GM12878 (cell line): ENCODE measurements at places on chromosomes 2 and 18.

DNA sequence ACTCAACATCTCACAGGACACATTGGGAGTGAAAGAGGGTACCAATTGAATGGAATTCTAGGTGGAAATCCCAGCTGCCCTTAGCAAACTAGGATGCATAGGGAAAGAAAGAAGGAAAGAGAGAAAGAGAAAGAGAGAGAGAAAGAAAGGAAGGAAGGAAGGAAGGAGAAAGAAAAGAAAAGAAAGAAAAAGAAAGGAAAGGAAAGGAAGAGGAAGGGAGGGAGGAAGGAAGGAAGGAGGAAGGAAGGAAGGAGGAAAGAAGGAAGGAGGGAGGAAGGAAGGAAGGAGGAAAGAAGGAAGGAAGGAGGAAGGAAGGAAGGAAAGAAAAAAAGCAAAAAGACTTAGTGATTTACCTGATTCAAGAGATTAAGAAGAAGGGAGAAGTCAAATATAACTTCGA is 143.9 kb downstream of the SS18 start:
- no peak for DNase-seq

- no peak for DNase-seq
Observed at GRCh38 chr2:7857904-7858303, 824.0 kb upstream of the ID2 start.

DNA sequence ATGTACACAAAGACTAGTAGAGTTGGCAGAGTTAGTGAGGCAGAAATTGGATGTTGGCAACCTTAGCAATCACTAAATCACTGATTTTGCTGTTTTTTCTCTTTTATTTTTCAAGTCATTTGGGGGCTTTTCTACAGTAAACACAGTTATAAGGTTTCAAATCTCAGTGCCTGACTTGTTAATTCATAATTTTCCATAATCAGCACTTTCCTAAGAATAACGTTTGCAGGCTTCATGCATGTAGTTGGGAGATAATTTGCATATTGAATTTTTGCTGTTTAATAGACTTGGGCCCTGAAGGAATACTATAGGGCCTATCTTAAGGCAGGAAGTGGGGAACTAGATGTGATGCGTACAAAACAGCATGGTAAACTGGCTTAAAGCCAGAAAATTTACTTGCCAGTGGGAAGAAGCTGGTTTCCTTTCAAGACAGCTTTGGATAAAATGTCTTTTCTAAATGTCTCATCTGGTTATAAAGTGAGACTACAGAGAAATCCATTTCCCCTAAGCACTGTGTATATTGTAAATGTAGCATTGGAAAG is 127.2 kb upstream of the SMIM21 start:
- no peak for DNase-seq

DNA sequence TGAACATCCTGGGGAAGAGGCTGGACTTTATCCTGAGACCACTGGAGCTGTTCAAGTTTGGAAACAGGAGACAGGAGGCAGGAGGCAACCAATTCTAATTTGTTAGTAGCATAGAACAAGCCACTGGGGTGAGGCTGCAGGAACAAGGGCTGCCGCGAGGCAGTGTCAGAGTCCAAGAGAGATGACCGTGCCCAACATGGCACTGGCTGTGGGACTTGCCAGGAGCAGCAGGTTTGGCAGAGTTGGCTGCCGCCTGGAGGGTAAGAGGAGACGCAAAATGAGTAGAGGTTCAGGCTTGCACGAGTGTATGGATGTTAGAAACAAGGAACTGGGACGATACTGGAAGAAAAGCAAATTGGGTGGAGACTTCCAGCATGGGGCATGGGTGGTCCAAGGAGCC is 168.5 kb downstream of the TPGS2 start:
- DNase-seq = no peak

DNA sequence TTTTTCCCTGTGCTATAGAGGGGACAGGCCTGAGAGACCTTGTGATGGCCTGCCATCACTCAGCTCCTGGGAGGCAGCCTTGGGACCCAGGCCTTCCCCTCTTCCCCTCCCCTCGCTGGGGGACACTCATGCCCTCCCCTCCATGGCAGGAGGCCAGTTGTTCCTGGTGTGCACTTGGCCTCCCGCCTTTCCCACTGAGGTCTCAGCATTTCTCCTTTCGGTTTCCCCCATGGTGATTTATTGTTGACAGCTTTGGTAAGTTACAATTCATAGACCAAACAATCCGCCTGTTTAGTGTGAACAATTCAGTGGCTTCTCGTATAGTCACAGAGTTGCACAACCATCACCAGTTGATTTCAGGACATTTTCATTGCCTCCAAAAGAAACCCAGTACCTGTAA is 10.2 kb upstream of the CNDP1 start:
- DNase-seq = no peak

- no peak for DNase-seq
Observed at GRCh38 chr2:58709274-58709673, 468.1 kb upstream of the FANCL start.

DNA sequence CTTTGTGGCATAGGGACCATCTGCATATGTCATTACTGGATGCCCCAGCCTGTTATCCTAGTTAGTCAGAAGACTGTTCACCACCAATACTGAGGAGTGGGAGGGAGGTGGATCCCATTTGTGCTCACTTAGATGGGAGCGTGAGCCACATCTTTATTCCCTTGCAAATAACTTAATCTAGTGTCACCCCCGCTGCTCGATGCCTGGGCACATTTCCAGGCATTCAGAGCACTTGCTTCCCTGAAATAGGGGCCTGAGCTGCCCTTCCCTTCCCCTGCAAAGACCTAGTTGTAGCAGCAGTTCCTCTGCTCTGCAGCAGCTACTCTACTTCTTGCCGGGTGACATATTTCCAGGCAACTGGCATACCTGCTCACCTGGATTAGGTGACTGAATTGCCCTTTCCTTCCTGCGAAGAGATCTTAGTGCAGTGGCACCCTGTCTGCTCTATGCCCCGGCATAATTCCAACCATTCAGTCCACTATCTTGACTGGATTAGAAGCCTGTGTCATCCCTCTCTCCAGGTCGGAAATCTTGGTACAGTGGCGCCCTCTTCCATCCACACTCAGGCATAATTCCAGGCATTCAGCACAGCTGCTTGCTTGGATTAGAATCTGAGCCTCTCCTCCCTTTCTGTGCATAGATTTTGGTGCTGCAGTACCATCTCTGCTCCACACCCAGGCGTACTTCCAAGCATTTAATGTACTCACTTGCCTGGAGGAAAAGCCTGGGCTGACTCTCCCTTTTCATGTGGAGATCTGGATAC is 1389.1 kb upstream of the TMEFF2 start:
- DNase-seq = no peak

- DNase-seq = no peak
Observed at GRCh38 chr2:54638774-54639187, 84.7 kb upstream of the EML6 start.

GRCh38 chr18:23772327-23773024 is 83.2 kb downstream of the LAMA3 start:
- no peak for DNase-seq

DNA sequence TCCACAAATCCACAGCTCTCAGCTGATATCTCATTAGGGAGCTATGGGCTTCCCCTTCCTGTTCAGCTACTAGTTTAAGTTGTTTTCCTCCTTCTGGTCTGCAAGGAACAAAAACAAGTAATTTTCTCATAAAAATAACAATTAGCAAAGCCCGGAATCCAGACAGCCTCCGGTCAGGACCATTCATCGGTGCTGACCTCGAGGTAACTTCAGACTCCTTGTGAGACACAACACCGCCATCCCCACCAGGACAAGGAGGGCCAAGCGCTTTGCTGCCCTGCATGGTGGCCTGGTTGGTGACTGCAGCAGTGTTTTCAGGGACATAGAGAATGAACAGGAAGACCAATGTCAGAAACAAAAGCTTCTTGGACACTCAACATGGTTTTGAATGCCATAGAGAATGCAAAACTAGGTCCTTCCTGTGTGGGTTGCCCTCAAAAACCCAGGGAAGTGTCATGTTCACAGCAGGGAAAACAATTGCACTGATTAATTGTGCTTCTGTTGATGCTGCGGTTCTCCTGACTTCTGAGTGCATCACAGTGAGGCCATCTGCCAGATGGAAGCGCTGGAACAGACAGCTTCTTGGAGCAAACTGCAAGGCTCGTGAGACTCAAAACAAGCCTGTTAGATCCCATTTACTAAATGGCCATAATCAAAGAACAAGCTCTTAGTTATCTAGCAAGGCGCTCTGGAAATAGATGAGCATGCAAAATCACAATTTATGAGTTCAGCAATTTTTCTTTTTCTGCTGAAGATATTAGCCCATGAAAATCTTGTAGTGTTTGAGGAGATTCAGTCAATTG is 77.1 kb downstream of the HS1BP3 start:
- DNase-seq = no peak

GRCh38 chr18:9599328-9599727 is 15.0 kb downstream of the PPP4R1 start:
- no peak for DNase-seq

GRCh38 chr18:8948011-8948410 is 154.5 kb upstream of the NDUFV2 start:
- no peak for DNase-seq

DNA sequence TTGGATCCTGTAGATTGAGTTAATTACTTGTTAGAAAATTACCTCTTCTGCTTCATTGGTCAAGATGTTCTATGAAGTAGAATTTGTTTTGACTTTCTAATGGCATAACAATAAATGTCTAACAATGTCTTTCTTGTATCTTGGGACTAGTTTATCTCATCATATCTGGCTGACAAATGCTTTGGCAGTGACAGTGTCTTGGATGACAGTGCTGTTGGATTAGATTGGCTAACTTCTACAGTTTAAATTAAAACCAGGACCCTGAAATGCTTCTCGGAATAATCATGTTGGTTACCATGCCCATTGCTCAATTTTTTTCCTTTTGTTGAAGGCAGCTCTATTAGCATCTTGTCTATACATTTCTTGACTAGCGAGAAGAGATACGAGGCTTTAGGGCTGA is 176.9 kb downstream of the PARD3B start:
- no peak for DNase-seq

DNA sequence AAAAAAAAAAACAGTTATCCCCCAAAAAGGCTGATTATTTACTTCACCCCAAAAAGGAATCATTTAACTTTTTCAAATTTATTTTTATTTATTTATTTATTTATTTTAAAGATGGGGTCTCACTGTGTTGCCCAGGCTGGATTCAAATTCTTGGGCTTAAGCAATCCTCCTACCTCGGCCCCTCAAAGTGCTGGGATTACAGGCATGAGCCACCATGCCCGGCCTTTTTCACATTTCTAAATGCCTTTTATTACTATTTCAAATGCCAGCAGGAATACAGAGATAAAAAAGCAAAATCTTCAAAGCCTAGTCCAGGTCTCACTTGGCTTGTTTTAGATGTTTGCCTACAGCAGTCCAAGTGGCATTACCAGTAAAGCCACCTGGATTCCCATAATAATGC is 239.1 kb downstream of the ALPK2 start:
- DNase-seq = no peak

DNA sequence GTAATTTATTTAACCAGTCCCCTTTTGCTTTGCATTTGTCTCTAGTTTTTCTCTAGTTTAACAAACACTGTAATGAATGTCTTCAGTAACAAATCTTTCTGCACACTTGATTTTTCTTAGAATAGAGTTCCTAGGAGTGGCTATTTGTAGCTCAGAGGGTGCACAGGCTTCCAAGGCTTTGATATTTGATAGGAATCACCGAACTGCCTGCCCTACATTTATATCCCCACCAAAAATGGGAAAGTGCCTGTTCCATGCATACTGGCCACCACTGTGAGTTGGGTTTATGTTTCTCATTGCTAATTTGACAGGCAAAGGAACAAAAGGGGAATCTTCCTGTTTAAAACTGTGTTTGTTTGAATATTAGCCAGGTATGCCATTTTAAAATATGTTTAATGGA is 238.7 kb downstream of the SH3RF3 start:
- no peak for DNase-seq

- no peak for DNase-seq
Observed at GRCh38 chr18:25614168-25614567, 262.2 kb upstream of the ZNF521 start.
